ENCODE measurements at places on chromosomes 7 and 10.

GRCh38 chr7:64884085-64884912 lies 18.8 kb upstream of the ZNF273 start:
- DNase-seq = no peak

GRCh38 chr10:128398118-128398517 lies 271.9 kb upstream of the MKI67 start:
- DNase-seq = no peak

DNA sequence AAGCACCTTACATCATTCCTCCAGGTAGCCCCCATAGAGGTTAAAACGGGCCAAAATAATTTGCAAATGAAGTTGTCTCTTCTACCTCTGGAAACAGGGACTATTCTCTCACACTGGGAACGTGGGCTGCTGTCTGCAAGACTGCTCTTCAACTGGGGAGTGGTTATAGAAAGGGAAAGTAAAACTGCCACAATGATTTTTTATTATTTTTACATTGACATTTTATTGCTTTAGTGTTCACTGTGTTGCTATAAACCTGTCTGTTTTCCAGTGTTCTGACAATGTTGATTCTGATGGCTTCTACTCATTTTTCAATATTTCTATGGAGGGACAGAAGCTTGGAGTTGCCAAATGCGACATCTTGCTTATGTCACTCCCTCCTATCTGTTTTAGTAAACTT lies 115.1 kb upstream of the ANTXRL start:
- DNase-seq = no peak

DNA sequence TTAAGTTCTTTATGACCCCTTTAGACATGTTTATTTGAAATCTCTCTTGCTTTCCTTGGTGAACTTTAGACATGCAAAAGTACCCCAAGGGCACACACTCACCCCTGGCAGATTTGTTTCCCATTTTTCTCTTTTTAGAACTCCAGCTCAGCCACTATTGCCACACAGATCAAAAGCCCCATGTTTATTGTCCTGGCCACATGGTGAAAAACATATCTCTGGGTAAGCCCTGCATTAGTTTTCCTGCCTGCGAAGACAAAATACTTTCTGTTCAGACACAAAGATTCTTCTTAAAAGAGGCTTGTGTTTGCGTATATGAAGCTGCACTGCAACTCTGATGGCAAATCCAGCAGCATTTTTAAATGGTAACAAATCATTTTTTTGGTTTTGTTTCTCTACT lies 200.0 kb downstream of the POLR1F start:
- no peak for DNase-seq

- DNase-seq = no peak
Observed at GRCh38 chr7:91517201-91517785, 253.1 kb downstream of the FZD1 start.

DNA sequence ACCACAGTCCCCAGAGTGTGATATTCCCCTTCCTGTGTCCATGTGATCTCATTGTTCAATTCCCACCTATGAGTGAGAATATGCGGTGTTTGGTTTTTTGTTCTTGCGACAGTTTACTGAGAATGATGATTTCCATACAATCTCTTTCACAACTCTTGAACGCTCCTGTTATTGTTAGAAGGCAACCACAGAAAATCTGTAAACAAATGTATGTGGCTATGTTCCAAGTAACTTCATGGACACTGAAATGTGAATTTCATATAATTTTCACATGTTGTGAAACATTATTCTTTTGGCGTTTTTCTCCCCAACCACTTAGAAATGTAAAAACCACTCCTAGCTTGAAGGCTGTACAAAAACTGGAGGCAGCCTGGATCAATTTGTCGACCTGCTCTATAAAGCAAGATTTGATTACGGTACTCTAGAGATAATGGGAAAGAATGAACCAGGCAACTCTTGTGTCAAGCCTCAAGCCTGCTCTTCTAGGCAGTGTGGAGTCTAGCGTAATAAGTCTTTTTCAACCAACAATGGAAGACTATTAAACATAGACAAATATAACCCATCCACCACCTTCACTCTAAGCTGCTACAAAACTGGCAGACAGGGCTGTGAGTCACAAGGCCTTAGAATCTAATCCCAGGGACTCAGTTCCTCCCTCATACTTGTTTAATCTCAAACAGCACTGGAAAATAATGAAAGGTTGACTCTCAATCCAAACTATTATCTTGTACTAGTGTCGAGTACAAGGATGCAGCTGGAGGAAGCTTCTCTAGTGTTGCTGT lies 22.7 kb downstream of the ARL3 start:
- DNase-seq = no peak

DNA sequence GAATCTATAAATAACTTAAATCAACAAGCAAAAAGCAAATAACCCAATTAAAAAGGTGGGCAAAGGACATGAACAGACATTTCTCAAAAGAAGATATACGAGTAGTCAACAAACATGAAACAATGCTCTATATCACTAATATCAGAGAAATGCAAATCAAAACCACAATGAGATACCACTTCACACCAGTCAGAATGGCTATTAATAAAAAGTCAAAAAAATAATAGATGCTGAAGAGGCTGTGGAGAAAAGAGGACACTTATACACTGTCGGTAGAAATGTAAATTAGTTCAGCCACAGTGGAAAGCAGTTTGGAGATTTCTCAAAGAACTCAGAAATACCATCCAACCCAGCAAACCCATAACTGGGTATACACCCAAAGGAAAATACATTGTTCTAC lies 70.6 kb downstream of the CTTNBP2 start:
- DNase-seq = no peak

GRCh38 chr7:12504149-12504548 lies 66.4 kb upstream of the SCIN start:
- no peak for DNase-seq

- DNase-seq = no peak
Observed at GRCh38 chr7:142974626-142975025, 12.5 kb upstream of the KEL start.

GRCh38 chr7:156944876-156945275 lies 4.6 kb upstream of the NOM1 start:
- DNase-seq = no peak

- no peak for DNase-seq
Observed at GRCh38 chr10:45673074-45673648, 589 bp upstream of the ZFAND4 start.

DNA sequence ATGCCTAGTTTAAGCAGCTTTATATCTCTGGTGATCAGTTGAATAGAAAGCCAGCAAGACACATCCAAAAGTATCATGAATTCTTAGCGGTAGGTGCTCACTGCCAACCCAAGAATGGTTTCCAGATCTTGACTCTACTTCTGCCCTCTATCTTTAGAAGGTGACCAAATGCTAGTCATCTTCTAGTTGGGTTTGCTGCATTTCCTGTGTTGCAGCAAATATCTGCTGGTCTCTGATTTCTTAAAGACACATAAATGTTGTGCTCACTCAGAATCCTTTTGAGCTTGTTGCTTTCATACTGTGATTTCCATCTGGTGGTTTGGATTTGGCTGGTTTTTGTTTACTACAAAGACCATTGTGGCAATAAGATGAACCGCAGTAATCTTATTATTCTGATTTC lies 2.2 kb downstream of the CDC123 start:
- no peak for DNase-seq

DNA sequence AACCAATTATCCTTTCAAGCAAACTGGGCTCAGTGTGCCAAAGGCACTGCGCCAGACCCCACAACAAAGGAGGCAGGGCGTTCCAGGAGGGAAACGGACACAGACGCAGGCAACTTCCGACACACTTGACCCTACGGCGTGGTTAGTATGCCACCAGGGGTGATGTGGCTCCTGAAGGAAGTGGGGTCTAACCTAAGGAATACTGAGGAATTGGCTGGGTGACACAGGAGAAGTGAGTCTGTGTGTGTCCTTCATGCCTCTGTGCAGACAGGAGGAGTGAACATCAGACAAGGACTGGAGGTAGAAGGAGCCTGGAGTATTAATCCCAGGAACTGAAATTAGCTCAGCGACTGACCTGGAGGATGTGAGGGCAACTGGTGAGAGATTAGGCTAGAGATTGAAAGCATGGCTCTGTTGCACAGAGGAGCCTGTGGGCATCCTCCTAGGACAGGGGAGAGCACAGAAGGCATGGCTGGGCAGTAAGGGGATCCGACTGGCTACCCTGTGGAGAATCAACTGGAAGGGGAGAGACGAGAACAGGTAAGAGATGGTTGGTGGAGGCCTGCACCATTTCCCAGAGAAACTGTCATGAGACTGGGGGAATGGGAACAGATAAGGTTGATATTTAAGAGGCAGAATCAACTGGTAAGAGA lies 27.8 kb downstream of the GSDME start:
- no peak for DNase-seq

DNA sequence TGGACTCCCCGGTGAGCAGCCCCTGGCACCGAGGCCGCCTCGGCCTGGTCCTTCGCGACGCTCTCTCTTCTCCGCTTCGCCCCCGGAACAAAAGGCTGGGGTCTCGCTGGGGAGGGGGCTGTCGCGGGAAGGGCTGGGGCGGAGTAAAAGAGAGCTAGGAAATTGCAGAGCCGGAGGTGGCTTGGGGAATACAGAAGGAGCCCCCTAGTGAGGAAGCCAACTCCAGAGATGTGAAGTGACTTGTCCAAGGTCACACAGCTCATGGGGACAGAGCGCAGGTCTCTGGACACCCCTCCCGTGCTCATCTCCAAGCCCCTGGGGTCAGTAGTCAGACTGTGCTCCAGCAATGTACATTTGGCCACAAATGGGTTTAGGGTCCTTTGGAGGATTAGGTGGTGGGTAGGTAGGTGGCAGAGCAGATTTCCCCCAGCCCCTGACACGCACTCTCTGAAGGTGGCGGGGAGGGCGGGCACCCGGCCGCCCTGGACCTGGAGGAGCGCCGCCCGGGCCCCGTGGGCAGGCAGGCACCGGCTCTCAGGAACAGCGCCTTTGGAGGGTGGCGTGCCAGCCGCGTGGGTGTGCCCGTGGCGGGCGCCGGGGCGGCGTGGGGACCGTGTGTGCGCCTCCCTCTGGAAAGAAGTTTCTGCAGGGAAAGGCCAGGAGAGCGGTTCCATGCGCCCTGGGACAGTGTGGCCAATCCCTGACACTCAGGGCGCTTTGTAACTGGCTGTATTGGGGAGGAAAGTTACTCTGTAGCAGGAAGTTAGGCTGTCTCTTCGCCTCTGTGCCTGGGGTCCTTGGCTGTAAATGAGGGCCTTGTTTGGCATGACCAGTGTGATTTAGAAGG lies 910 bp downstream of the WIPF3 start:
- DNase-seq = peak; percentile 56

- DNase-seq = no peak
Observed at GRCh38 chr10:69747179-69747578, 54.5 kb upstream of the COL13A1 start.

DNA sequence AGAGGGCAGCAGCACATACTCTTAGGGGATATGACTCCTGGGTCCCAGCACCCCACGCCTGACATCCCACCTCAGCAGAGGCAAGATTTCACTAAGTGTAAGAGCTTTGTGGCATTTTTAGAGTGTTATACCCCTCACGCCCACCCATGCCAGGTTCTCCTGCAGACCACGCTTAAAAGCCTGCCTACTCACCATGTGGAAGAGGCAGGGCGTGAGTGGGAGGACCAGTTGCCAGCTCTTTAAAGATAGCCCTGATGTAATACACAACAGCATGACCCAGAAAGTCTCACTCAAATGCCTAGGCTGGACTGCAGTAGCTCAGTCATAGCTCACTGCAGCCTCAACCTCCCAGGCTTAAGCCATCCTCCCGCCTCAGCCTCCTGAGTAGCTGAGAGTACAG lies 44.4 kb upstream of the CELF2 start:
- no peak for DNase-seq

GRCh38 chr10:126058104-126058503 lies 161.7 kb downstream of the FANK1 start:
- no peak for DNase-seq

GRCh38 chr7:105250239-105250638 lies 138.5 kb downstream of the SRPK2 start:
- no peak for DNase-seq

- no peak for DNase-seq
Observed at GRCh38 chr7:146486519-146486918, 369.9 kb downstream of the CNTNAP2 start.

DNA sequence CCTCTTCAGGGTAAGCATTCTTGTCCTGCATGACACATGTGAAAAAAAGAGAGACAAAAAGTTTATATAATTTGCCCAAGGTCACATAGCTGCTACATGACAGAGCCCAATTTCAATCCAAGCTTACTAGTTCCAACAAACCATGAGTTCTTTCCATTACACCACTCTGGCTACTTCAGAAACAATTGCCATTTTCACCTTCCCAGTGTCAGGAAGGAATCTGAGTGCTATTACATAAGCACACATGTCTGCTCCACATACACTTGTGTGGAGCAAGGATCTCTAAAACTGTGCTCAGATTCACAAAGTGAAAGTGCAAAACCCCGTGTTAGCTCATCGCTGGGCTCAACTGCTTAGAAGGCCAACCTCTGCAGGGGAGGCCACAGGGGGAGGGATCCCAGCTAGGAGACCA lies 356.2 kb upstream of the NFE2L3 start:
- no peak for DNase-seq
